ENCODE measurements at places on chromosomes 2 and 18.

GRCh38 chr2:71173096-71173495 is 42.7 kb downstream of the MPHOSPH10 start:
- DNase-seq, result no peak

DNA sequence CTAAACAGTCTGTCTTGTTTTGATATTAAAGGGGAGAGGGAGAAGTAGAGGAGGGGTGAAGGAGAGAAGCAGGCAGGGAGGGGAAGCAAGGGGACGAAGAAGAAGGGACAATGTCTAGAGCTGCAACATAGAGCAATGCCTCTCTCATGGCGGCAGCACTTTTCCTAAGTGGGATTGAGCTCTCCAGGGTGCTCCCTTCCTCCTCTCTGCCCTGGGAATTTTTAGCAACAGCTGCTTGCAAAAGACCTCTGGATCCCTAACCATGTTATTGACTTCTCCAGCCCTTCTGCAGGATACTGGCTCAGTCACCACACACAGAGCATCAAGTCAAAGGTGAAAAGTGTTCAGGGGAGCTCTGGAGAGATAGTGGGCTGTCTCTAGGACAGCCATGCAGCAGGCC is 734.9 kb downstream of the EPHA4 start:
- DNase-seq, result no peak

GRCh38 chr18:58937071-58937886 is 72.6 kb downstream of the ZNF532 start:
- peak; percentile 72 for DNase-seq

DNA sequence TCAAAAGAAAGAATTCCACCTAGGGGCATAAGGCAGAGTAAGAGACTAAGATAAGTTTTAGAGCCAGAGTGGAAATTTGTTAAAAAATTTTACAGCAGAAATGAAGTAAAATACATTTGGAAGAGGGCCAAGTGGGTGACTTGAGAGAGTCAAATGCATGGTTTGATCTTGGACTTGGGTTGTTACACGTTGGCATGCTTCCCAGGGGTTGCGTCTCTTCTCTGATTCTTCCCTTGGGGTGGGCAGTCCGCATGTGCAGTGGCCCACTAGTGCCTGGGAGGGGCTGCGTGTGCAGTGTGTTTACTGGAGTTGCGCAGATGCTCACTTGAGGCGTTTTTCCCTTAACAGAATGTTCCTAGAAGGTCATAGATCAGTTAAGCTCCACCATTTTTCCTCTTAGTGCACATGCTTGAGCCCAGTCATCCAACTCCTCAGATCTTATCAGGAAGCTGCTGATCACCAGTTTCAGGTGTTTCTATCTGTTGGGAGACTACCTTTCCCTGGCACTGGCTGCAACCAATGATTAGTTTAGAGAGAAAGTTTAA is 13.1 kb downstream of the SEH1L start:
- DNase-seq, result no peak

GRCh38 chr18:23662309-23663263 is at the start of gene ANKRD29:
Gene ANKRD29 (minus strand): TSS chr18:23662911. CDS start chr18:23662730, 181 bp downstream.
- no peak for DNase-seq

DNA sequence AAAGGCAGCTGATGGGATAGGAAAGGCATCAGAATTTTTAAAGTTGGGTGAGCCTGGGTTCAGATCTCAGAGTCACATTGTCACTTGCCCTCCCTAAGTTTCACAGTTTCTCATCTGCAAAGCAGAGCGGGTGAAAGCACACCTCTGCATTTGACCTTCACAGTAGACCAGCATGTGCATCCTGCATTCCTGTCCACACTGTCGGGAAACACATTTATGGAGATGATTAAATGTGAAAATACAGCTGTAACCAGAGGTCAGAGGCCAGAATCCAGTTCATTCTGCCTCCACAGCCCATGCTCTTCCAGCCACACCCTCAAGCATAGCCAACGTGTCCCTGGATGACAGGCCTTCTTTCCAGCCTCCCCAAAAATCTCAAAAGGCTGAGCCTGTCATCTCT is 392.0 kb upstream of the MYT1L start:
- no peak for DNase-seq

GRCh38 chr18:59040770-59041148 is 98.9 kb upstream of the SEC11C start:
- DNase-seq, result no peak

- no peak for DNase-seq
Measured at GRCh38 chr2:195596840-195597239, 60.2 kb upstream of the SLC39A10 start.

- no peak for DNase-seq
Measured at GRCh38 chr2:12261986-12262680, 454.6 kb upstream of the TRIB2 start.

GRCh38 chr2:14826518-14826917 is 194.0 kb downstream of the LRATD1 start:
- no peak for DNase-seq

DNA sequence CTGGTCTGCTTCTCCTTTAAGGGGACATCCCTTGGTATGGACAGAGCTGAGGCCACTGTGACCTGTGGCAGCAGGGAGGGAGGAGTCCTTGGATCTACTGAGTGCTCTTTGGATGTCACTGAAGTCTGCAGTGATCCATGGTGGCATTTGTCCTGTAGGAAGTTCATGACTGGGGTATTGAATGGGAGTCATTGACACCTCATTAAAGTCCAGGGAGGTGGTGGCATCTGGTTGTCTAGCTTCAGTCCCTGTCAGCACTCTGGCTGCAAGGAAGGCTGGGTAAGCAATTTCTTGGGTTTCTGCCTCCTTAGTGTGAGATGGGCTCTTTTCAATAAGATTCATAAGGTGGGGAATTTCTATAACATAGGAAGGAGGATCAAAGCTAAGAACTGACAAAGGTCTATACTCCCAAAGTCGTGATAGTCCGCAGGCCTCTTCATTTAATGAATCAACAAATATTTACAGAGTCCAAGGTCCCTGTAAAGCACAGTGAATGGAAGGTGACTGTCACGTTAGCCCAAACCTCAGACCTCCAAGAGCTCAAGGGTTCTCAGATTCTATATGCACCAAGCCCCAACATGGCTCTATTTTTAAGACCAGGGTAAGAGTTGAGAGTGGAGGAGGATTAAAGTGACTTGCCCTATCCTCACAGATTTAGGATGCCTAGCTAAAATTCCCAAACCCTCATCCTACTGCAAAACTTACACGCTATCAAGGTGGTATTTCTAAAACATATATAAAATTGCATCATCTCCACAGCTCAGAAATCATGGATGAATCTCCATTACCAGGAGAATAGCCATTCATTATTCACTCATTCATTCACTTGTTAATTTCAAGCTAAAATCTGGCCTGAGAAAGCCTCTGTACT is 40.2 kb downstream of the THNSL2 start:
- DNase-seq, result no peak

- DNase-seq, result no peak
Measured at GRCh38 chr2:122643725-122644329, 888.4 kb downstream of the TSN start.

- no peak for DNase-seq
Measured at GRCh38 chr18:5288517-5288935, 7.0 kb downstream of the ZBTB14 start.

DNA sequence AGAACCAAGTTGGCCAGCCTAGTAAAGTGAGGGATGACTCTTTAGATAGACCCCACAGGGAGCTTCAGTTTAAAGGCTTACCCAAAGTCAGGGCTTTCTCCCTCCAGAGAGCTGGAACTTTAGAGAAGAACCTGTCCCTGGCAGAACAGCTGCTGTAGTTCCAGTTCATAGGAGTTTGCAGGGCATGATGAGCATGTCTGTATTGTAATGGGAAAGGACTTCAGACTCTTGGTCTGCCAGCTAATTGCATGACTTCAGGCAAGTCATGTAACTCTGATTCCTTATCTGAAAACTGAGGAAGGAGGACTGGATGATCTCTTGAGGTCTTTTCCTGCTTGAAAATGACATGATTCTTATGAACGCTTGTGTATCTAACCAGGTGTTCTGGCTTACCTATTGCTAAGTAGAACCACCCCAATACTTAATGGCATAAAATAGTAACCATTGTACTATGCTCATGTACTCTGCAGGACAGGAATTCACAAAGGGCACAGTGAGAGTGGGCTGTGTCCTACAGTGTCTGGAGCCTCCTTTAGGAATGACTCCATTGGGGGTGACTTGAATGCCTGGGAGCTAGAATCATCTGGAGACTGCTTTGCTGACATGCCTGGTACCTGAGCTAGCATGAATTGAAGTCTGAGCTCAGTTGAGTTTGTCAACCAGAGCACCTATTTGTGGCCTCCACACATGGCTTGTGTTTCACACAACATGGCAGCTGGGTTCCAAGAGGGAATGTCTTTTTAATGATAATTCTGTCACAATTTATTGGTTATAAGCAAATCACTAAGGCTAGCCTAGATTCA is 18.9 kb downstream of the SP5 start:
- no peak for DNase-seq

DNA sequence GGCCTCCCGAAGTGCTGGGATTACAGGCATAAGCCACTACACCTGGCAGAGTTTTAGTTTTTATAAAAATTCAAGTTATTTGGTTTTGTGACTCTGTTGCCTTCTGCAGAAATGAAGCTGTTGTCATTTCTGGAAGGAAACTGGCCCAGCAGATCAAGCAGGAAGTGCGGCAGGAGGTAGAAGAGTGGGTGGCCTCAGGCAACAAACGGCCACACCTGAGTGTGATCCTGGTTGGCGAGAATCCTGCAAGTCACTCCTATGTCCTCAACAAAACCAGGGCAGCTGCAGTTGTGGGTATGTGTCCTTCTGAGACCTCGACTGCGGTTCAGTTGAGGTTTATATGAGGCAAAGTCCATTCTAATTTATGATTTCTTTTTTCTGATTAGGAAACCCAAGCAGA is 7.2 kb downstream of the MTHFD2 start:
- no peak for DNase-seq

GRCh38 chr18:961644-962355 is 57.1 kb downstream of the ADCYAP1 start:
- peak; percentile 49 for DNase-seq

GRCh38 chr18:22827216-22827615 is 105.9 kb upstream of the RBBP8 start:
- peak; percentile 47 for DNase-seq

DNA sequence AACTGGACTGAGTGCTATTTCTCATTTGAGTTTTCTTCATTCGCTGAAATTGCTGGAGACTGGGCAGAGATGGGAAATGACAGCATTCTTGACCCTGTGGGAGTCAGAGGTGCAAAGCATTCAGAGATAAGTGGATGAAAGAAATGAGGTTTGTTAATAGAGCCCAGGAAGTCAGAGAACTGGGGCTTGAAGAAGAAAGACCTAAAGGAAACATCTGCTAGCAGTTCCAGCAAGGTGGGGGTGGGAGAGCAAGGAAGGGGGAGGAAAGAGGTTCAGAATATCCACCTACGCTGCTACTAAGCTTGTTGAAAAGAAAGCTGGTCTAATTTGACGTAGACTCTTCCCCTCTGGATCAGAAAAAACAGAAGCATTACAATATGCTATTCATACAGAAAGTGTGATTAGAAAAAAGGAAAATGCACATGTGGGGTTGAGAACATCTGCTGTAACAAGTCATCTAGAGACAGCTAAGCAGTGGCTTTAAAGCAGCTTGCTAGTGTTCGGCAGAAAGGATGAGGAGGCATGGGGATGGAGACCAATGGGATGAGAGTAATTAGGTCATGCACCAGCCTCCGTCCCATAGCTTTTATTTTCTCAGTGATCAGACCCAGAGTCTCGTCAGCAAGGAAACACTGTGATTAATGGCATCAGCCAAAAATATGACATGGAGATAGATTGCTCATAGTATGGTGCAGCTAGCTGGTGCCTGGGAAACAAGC is 29.7 kb downstream of the NAB1 start:
- DNase-seq, result peak; percentile 88

GRCh38 chr2:133894429-133894828 is 326.2 kb upstream of the NCKAP5 start:
- no peak for DNase-seq

- no peak for DNase-seq
Measured at GRCh38 chr2:128347701-128348539, 29.3 kb upstream of the HS6ST1 start.

DNA sequence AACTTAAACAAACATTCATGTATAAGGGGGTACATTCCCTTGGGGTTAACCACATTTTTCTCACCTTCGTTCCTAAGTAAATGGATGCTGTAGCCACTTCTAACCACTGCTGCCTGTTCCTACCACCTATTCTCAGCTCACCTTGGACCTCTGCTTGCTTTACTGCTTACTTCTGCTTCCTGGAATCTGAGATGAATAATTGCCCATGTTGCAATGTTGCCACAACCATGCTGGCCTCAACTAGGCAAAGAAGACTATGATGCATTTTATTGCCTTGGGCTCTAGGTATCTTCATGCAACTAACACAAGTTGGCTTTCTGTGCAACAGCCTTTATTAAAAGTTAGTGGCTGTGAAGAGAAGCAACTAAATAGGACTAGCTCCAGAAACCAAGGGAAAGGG is 106.3 kb upstream of the TCF4 start:
- DNase-seq, result no peak

DNA sequence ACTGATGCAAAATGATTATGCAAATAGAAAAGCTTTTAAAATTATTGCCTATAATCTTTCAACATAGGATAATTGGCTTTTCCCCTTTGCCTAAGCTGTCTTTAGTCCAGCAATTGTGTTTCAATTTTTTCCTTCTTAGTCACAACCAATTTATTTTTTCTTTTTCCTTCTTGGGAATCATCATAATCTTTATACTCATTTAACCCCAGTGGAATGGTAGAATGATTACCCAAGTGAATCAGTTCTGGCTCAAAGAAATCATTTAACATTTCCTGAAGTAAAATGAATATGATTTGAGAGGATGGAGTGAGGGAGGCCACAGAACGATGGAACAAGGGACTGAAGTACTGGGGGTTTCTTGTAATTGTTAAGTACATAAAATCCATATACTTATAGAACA is 93.0 kb upstream of the CRIM1 start:
- no peak for DNase-seq

- no peak for DNase-seq
Measured at GRCh38 chr2:71449343-71449742, 4.0 kb upstream of the DYSF start.

DNA sequence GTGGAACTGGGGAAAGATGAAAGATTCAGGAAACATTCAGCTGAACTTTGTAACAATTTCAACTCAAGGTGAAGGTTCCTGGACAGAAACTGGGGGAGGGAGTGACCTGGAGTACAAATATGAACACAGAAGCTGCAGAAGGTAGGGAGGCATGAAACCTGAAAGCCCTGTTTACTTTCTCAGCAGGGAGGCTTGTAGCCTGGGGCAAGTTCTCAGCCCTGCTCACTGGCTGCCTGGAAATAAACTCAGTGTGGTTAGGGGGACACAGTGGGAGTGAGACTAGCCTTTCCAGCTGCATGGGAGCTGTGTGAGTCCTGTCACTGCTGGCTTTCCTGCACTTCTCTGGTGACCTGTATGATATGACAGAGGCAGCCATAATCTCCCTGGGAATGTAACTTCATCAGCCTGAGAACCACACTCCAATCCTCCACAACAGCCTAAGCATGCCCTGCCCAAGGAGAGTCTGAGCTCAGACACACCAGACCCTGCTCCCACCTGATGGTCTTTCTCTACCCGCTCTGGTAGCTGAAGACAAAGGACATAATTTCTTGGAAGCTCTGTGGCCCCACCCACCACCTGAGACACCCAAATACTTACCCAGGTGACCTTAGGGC is 77.0 kb downstream of the ZSWIM2 start:
- DNase-seq, result no peak

GRCh38 chr2:148730085-148730484 is 85.5 kb downstream of the EPC2 start:
- peak; percentile 14 for DNase-seq

- no peak for DNase-seq
Measured at GRCh38 chr2:239363946-239364637, 36.7 kb downstream of the HDAC4 start.

GRCh38 chr2:109531221-109531620 is 82.5 kb downstream of the SEPTIN10 start:
- no peak for DNase-seq

GRCh38 chr2:239465017-239466001 is 64.5 kb upstream of the HDAC4 start:
- no peak for DNase-seq

Data from Kasumi-1 (cell line).